ENCODE measurements at places on chromosomes 11 and 22. TPM values are rescaled to one million over a fixed set of nuclear protein-coding genes. Genes with fewer than 3 reads are reported as not detected.

DNA sequence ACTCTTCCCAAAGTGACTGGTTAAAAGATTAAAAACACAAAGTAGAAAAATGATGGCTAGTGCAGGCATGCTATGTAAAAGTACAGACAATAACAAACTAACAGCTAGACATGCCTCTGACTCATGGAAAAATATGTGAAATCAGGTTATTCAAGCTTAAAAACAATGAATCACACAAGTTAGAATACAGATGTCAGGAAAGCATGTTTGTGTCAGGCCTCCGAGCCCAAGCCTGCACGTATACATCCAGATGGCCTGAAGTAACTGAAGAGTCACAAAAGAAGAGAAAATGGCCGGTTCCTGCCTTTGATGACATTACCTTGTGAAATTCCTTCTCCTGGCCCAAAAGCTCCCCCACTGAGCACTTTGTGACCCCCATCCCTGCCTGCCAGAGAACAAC is 110.1 kb downstream of the NOX4 start:
- no peak for DNase-seq

GRCh38 chr11:93663021-93663420 is 1.5 kb downstream of the CEP295 start:
- no peak for DNase-seq

RIBC2 gene
- total RNA-seq, result not detected

UPB1 gene
- 0.32 TPM for total RNA-seq

DNA sequence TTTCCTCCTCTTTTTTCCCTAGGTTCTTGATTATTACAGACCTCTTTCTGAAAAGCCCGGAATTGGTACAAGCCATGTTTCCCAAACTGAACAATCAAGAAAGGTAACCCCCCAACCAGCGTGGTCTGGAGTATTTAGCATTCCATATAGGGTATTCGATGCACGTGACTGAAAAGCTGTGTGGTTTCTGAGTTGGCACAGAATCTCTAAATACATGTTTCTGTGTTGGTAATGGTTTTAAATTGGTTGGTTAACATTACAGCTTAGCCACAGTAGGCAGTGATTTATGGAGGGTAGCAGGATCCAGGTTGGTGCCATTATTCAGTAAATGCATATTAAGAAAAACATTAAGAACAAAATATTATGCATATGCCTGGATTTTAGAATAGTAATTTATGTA is 46.8 kb downstream of the ATXN10 start:
- no peak for DNase-seq

SSH3 gene
- 28.2 TPM for total RNA-seq

GLYATL1 gene
- not detected for total RNA-seq

DNA sequence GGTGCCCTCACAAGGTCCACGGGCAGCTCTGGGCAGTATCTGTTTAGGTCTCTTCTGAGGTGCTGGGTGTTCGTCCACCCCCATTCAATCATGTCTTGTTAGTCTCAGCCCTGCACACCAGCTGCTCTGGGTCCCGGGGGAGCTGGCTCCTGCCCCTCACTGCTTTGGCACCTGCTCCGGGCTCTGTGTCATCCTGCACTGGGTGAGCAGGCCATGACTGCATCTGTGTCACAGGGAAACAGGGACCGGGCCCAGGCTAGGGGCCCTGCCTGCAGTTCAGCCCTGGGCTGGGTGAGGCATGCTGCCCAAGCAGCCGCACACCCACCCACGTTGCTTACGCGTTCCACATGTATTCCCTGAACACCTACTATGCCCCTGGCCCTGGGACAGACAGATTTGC is 43.9 kb downstream of the ELFN2 start:
- DNase-seq, result no peak

DNA sequence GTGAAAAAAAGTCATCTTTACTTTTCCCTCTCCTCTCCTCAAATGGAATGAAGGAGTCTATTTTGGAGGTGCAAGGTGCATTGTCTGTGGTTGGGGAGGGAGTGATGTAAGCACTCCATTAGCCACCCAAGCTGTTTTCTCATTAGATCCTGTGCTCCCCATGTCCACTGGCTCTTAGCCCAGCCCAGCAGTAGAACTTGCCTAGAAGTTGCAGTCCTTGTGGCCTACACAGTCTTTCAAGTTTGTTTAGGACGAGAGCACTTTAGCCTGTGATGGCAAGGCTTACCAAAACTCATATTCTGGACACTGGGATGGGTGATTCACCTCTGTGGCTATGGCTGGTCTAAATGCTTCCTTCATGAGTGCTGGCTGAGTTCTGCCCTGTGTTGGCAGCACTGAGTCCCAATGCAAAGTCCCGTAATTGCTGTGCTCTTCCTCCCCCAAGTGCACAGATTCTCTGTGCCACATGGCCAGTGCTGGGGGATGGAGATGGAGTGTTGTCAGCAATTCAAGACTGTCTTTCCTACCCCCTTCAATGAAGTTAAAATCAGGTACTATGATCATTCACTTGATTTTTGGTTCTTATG is 15.8 kb downstream of the SLC22A25 start:
- DNase-seq, result no peak

DNA sequence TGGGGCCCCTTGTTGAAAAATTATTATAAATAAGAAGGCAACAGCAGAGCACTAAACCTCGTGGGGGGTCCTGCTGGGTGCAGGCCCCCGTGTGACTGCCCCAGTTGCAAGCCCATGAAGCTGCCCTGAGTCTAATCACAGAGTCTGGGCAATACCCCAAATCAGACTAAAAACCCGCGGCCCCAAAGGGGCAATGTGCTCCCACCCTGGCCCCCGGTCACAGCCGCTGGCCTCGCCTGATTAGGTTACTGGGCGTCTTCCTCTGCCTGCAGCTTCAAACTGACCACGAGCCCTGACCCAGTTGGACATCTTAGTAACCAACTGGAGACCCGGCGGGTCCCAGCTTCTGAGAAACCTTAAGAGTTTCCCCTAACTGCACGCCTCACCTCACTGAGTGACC is 1.6 kb downstream of the CXCR5 start:
- no peak for DNase-seq

TEX12 gene
- total RNA-seq, result not detected

BACE1 gene
- total RNA-seq, result 23.4 TPM

DNA sequence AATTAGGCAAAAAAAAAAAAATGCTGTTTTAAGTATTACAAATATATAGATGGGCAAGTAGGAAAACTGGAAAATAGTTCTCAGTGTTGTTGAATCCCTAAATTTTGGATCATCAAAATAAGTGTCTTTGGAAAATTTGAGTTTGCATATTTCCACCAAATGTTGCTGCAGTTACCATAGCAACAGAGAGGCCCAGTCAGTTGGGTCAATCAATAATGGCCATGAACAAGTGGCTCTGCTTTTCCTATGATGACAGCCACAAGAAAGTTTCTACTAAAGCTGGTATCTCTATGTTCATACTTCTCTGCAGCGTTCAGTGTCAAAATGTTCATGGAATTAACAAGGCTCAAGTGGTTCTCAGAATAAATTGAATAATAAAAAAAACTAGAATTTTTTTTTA is 79.1 kb downstream of the SERGEF start:
- no peak for DNase-seq

GRCh38 chr11:121311373-121311772 is 18.8 kb downstream of the SC5D start:
- no peak for DNase-seq

NARS2 gene
- 10.1 TPM for total RNA-seq

DNA sequence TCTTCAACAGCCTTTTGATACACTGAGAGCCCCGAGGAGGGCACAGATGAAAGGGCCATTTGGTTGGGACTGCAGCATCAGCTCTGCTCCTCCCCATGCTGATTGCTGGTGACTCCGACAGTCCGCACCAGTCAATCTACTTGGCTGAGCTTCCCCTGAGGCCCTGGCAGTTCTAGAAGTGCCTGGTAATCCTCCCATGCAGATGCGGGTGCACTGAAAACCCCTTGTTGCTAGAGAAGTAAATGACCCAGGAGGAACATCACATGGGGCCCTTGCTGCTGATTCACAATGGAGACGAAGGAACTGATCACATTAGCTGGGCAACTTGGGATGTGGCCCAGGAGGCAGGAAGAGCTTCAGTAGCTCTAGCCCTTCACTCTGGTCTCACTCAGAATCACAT is 35.2 kb upstream of the RIC3 start:
- DNase-seq, result no peak

GRCh38 chr11:125921042-125921441 is 16.7 kb downstream of the DDX25 start:
- peak; percentile 17 for DNase-seq

DNA sequence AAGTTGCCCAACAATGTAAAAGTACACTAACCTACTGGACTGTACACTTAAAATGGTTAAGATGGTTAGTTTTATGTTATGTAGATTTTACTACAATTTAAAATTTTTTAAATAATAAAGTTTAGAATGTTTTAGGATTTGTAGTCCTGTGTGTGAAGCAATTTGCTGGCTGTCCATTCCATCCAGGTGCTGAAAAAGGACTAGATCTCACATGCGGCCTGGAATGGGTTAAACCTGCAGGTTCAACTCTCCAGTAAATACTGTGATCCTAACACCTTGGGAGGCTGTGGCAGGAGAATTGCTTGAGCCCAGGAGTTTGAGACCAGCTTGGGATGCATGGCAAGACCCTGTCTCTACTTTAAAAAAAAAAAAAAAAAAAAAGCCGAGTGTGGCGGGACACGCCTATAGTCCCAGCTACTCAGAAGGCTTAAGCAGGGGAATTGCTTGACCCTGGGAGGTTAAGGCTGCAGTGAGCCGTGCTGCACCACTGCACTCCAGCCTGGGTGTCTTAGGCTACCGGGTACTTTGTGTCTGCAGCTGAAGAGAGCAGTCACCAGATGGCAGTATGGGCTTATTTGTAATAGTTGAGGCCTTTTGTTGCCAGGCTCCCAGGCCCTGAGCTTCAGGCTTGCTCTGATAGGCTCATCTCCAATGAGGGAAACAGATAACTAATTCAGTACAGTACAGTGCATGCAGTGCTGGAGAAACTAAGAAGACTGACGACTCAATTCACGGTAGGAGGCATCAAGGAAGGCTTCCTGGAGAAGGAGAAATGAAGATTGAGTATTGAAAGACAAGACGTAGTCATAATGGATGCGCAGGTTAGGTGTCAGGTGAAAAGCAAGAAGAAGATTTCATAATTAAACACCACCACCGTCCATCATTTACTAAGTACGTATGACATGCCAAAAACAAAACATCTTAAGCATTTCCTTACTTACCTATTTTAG is 64.7 kb upstream of the ASPHD2 start:
- DNase-seq, result no peak

- peak; percentile 88 for DNase-seq
Measured at GRCh38 chr11:35907648-35908431, 36.0 kb upstream of the LDLRAD3 start.

DNA sequence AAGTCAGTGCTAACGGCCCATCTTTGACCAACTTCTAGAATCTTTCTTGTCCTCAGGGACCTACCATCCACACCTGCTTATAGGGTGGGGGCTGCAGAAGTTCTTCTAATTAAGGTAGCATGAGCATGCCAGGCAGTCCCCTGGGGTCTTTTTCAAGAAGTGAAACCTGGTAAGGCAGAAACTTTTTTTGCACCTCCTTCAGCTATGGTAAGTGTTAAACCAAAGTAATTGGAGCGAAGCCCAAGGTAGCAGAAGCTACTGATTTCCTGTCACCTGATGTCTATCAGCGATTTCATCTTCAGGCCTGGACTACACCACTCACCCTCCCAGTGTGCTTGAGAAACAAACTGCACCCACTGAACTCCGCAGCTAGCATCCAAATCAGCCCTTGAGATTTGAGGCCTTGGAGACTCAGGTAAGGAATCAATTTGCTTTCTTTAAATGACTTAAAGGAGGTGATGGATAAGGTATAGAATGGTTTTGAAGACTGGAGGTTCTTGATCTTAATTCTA is at the start of gene MS4A1:
Gene MS4A1 (plus strand): TSS at position 317 of the 512 bp plus-strand sequence. CDS start 6,528 bp downstream, outside the sequence.
- no peak for DNase-seq

C1QTNF4 gene
- 1.7 TPM for total RNA-seq

DNA sequence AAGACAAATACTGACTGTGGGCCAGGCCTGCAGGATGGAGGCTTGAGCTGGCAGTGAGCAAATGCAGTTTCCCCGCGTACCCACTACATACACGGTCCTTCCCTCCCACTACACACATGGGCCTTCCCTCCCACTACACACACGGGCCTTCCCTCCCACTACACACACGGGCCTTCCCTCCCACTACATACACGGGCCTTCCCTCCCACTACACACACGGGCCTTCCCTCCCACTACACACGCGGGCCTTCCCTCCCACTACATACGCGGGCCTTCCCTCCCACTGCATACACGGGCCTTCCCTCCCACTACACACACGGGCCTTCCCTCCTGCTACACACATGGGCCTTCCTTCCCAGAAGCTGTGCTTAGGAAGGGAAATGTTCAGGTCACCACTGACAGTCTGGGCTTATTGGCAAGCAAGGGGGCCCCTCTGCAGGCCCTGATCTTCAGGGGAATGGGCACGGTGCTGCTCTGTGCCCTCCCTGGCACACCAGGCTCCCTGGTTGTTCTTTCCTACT is 10.8 kb downstream of the DNAL4 start:
- DNase-seq, result no peak

MS4A6E gene
- total RNA-seq, result not detected

DNA sequence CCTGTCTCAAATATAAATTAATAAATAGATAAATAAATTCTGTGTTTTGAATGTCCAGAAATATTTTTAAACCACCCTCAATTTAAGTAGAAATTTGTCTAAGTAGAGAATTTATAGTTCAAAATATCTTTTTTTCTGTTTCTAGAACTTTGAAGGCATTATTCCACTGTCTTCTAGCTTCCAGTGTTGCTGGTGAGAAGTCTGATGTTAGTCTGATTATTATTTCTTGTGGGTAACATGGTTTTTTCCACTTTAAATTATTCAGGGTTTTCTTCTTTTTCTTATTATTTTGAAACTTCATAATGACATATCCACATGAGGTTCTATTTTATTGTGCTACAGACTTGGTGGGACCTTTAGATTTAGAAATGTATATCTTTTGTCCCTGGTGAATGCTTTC is 46.4 kb upstream of the HEPHL1 start:
- no peak for DNase-seq

- peak; percentile 66 for DNase-seq
Measured at GRCh38 chr11:111460856-111461255, 51.3 kb downstream of the BTG4 start.

GRAP2 gene
- total RNA-seq, result 5.8 TPM

GLYAT gene
- total RNA-seq, result not detected

DNA sequence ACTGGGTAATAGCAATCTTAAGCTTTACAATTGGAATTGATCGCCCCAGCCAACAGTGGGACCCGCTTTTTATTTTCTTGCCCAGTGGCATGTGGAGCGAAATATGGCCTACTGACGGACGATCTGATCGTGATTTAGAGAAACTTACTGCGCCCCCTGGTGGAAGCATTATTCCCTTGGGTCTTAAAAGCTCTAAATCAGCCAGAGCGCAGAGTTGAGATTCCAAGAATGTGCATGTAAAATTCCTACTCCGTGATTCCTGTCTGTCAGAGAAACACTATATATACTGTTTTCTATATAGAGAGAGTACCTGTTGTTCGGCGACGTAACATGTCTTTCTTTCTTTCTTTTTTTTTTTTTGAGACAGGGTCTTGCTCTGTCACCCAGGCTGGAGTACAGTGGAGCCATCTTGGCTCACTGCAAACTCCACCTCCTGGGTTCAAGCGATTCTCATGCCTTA is 3.7 kb upstream of the DPF2 start:
- DNase-seq, result peak; percentile 97

- no peak for DNase-seq
Measured at GRCh38 chr11:119318240-119319135, 1.6 kb upstream of the MCAM start.

- no peak for DNase-seq
Measured at GRCh38 chr11:7196396-7197146, 55.1 kb upstream of the SYT9 start.

Measured in esophagus muscularis mucosa (tissue), 4 donors.